ENCODE measurements at places on chromosomes 3 and 15.

- peak; percentile 78 for DNase-seq
Measured at GRCh38 chr3:42190701-42191442, 75.1 kb downstream of the CCK start.

GRCh38 chr3:184016811-184017671 is 643 bp downstream of the ABCC5 start:
- peak; percentile 66 for DNase-seq

- no peak for DNase-seq
Measured at GRCh38 chr3:64247991-64248646, 22.9 kb upstream of the PRICKLE2 start.

GRCh38 chr3:156233876-156234275 is 113.5 kb downstream of the KCNAB1 start:
- no peak for DNase-seq

GRCh38 chr3:143367171-143367570 is 247.6 kb downstream of the CHST2 start:
- no peak for DNase-seq

GRCh38 chr3:171058058-171058457 is 31.5 kb upstream of the SLC2A2 start:
- no peak for DNase-seq

DNA sequence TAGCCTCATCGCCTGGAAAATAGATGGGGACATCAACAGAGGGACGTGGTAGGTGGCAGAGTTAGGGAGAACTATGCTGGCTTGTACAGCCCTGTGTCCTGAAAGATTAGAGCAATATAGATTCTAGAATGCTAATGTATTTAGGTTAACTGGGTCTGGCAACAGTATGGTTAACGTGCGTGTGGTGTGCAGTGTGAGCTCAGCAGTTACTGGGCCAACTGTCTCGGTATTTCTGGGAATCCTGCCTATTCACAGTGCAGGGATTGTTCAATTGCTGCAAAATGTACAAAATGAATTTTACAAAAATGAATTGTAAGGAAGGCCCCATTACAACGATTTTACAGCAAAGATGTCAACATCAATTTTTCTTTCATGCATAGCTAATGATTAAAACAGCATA is 20.6 kb downstream of the MEIS2 start:
- no peak for DNase-seq

GRCh38 chr15:90774731-90775514 is 57.8 kb downstream of the BLM start:
- no peak for DNase-seq

DNA sequence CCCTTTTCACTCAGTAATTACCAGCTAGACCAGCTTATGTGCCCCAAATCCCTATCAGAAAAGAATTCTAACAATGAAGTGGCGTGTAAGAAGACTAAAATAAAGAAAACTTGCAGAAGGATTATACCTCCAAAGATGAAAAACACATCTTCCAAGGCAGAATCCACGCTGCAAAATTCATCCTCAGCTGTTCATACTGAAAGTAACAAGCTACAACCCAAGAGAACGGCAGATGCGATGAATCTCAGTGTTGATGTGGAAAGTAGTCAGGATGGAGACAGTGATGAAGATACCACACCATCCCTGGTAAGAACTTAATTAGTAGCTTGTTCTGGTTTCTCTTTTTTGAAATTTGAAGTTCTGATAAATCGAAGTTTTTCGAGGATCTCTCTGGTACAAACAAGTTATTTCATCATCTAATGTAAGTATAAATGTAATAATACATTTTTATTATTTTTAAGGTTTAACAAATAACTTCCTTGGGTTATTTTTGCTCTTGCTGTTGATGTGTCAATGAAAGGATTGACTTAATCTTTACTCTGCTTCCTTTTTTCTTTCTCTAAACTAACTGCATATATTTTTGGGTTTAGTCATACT is 1.4 kb downstream of the WDR76 start:
- DNase-seq = peak; percentile 40

DNA sequence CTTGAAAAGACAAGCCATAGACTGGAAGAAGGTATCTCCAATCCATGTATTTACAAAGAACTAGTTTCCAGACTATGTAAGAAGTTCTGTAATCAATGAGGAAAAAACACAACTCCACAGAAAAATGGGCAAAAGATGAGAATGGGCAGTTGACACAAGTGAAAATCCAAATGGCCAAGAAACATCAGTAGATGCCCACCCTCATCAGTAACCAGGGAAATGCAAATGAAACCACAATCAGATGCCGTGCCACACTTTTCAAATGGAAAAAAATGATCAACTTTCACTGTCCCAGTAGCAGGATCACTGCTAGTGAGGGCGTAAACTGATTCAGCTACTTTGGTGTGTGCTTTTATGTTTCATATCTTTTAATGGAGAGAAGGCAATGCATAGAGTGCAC is 4.5 kb upstream of the CPEB1 start:
- DNase-seq = no peak

DNA sequence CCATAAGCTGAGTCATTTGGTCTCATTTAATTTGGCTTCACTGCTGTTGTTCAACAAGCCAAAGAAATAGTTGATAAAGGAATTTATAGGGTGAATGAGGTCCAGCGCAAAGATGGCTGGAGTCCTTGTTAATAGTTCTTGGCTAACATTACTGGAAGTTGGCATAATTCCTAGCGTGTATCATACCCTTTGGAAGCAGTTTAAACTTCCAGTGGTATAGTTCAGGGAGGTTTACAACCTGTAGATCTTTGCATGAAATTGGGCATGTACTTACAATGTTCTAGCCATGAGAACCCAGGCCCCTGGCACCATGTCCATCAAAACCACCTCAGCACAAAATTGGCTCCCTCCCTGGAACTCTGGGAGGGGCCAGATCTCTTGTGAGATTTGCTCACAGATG is 380.8 kb downstream of the LRTM1 start:
- DNase-seq = no peak

- no peak for DNase-seq
Measured at GRCh38 chr3:38354588-38355330, 8.2 kb downstream of the XYLB start.

GRCh38 chr3:32241100-32241499 is 2.6 kb downstream of the CMTM8 start:
- no peak for DNase-seq

DNA sequence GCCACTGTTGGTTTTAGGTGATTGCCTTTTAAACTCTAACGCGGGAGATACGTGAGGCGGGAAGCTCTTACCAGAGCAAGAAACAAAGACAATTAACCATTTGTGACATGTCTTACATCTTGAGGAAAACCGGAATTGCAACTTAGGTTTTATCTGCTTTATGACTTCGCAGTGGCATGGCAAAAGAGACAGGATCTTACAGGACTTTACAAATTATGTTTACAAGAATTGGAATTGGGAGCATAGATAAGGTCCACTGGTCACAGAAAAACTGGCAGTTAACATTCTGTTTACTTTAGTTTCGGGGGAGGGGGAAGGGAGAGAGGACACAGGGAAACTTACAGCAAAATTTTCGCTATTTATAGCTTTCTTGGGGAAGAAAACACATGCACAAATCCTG is 1119.6 kb downstream of the ZPLD1 start:
- no peak for DNase-seq

DNA sequence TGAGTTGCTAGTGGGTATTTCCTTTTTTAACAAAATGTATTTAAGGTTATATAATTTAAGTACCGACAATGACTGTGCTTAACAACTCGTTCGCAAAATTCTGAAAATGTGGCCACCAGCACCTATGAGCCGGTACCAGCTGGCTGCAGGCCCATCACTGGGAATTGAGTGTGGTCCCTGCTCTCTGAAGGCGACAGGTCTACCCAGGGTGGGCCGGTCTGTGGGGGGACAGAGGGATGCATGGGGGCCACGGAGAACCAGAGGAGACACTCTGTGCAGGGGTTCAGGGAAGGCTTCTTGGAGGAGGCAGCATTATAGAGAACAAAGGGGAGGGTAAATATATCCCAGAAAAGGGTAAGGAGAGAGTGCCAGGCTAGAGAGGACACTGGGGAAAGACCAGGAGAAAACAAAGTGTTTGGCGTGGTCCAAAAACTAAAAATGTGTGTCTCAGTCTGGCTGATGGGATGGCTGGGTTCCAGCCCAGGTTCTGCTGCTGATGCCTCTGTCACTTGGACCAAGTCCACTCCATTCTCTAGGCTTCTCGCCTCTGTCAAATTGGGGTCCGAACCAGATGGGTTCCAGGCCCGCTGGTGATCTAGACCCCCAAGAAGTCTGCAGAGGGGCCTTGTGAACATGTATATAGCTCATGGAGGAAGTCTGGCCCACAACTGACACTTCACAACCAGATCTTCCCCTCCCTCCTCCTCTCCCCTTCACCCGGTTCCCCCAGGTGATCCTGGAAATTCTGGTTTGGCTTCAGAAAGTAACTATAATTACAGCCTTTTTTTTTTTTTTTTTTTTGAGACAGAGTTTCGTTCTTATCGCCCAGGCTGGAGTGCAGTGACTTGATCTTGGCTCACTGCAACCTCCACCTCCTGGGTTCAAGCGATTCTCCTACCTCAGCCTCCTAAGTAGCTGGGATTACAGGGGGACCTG is 10.7 kb upstream of the CYP11A1 start:
- DNase-seq = no peak

DNA sequence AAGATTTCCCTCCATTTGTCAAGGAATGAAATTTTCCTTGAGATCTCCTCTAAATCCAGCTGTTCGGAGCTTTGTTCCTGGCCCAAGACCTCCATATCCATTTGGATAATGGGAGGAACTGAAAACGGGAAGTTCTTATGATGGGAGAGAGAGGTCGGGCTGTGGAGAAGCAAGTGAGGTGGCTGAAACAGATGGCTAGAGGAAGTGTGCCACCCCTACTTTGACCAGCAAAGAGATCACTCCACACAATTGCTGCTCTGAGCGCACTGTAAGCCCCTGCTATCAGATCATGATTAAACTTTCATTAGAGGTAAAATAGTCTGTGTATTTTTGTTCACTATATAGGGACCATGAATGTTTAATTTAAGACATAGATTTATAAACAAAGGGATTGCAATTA is at the start of gene MINDY4B:
Gene MINDY4B, minus strand, starts transcription at position 101 of the 400 bp plus-strand sequence. Its CDS starts 0 bp downstream, at position 101.
- no peak for DNase-seq

DNA sequence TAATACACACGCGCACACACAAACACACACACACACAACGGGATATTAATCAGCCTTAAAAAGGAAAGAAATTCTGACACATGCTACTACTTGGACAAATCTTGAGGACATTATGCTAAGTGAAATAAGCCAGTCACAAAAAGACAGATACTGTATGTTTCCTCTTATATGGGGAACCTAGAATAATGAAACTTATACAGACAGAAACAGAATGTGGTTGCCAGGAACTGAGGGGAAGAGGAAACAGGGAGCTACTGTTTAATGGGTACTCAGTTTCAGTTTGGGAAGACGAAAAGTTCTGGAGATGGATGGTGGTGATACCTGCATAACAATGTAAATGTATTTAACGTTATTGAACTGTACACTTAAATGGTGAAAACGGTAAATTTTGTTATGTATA is 20.2 kb downstream of the ICE2 start:
- DNase-seq = no peak

DNA sequence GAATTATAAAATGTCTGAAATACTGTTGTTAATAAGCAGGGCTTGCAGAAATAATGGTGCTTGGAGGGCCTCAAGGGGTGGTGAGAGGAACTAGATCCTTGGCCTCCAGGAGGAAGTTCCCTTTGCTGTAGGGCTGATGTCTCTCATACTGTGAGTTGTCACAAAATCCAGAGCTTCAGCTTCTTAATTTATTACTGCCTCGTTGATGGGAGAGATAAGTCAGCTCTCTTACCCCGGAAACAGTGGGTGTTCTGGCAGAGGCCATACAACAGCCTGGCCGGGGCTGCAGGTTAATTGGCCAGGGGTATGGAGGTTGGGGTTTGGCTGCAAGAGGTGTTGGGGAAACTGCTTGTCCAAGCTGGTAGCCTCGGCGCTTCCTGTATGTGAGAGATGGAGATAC is 15.5 kb downstream of the MAPKAPK3 start:
- no peak for DNase-seq

DNA sequence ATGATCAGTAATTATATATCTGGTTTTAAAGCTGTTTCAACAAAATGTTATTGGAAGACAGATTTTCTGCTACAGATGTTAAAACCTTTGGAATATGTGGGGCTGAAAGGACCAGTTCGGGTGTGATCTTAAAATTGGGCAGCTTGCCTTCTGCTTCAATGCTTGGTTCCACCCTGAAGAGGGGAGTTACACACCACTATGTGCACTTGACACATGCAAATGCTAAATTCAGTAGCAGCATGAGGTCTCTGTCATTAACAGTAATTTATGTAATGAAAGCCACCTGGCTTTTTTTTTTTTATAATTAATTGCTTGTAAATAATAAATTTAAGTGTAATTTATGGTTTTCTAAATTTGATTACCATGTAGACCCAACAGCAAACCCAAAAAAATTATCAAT is 24.6 kb downstream of the CDIN1 start:
- DNase-seq = no peak

DNA sequence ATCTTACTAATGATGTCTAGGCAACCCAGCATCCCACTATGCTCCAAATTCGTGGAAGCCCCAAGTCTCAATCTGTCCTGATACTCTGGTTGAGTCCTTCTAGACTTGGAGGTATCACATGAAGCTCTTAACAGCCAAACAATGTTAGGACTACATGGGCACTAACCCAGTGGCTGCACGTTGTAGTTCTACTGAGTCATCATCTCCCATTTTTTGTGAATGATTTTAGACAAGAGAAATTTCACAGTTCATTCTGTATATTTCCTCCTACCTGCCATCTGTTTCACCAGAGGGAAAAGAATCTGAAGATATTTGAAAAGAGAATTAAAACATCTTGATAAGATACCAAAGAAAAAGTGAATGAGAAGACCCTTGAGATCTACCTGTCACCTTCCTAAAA is 9.8 kb upstream of the WWTR1 start:
- DNase-seq = no peak

- no peak for DNase-seq
Measured at GRCh38 chr3:132787616-132788300, 65.5 kb upstream of the NPHP3 start.

DNA sequence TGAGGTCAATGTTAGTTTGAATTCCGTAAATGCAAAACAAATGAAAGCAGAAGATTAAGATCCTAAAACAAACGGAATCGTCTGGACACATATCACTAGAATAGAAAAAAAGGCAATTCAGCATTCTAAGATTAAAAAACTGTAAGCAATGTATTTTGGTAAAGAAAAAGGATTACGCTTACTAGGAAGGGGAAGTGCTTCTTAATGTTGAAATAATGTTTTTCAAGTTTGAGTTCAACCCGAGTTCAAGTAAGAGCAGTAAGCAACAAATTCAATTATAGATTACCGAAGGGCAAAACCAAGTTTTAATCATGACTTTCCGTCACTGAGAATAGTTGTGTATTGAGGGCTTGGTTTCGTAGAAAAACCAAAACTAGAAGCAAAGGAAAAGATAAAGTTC is 637 bp downstream of the CIP2A start:
- DNase-seq = no peak

DNA sequence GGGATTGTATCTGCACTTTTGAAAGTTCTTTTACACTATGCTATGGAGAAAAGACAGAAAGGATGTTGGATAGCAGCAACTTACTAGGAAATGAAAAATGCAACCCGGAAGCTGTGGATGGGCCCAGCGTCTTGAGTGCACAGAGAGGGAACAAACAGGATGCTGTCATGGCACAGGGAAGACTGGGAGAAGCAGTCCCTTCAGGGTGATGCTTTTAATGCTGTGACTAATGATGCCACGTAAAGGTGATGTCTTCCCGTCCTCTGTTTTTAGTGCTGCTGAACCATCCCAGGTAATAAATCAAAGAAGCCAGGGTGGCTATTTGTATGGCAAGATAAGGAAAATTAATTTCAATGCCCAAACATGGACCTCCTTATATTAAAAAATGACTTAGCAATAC is 437.6 kb downstream of the FOXP1 start:
- no peak for DNase-seq

GRCh38 chr15:77481670-77482069 is 61.0 kb downstream of the HMG20A start:
- no peak for DNase-seq

GRCh38 chr15:44092221-44092620 is 102.8 kb downstream of the FRMD5 start:
- DNase-seq = no peak

All from stimulated activated CD4-positive, alpha-beta T cell treated with anti-CD3 and anti-CD28 coated beads, Interleukin-15, amount 100 ng/mL, for 24 hours (primary cell).